D341Med (cell line): ENCODE measurements at places on chromosomes 7 and 10.

DNA sequence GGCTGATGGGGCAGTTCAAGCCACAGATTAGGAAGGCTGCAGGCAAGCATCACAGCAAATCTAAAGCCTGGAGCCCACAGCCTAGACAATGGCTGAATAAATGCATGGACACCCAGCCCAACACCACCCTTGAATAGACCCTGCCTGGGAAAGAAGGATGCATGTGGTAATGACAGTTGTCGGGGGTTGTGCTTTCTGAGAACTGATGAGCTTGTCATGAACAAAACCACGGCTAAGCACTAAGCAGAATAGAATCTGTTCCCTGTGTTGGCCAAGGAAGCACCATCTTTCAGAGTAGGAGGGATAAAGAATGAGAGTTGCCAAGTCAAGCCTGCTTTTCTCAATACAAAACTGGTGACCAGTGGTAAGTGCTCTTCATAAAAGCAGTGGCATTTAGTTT is 66.1 kb upstream of the JCAD start:
- DNase-seq = no peak

DNA sequence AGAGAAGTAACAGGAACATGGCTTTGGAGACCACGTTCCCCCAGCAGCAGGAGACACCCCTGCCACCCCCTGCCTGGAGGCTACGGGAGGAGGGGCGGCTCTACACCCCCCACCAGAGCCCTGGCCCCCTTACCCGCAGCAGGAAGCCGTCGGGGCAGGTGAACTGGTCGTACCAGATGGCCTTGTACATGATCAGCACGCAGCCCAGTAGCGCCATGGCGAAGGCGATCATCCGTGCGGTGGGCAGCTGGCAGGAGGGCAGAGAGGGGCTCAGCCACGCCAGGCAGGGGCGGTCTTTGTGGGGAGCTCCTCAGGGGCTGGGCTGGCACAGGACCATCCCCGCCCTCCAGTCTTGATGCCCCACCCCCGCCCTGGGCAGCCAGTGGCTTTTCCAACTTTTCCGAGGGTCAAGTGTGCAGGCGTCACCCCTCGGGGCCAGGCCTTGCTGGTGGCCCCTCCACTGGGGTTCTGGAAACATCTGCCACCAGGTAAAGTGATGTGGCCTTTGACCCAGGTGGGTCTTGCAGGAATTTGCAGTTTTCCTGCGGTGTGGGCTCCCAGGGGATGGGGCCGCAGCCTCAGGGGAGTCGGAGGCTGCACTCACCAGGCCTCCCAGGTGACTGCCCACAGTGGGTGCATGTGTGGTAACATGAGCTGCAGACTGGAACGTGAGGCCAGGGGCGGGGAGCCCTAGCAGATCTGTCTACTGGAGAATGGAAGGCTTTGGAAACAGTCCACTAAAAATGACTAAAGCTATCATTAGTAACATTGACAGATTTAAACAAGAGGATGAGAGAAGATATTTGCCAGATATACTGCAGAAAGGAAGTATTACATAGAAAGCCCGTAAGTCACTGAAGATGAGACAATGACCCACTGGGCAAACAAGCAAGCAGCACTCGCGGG is 9.7 kb downstream of the CALY start:
- DNase-seq = no peak

DNA sequence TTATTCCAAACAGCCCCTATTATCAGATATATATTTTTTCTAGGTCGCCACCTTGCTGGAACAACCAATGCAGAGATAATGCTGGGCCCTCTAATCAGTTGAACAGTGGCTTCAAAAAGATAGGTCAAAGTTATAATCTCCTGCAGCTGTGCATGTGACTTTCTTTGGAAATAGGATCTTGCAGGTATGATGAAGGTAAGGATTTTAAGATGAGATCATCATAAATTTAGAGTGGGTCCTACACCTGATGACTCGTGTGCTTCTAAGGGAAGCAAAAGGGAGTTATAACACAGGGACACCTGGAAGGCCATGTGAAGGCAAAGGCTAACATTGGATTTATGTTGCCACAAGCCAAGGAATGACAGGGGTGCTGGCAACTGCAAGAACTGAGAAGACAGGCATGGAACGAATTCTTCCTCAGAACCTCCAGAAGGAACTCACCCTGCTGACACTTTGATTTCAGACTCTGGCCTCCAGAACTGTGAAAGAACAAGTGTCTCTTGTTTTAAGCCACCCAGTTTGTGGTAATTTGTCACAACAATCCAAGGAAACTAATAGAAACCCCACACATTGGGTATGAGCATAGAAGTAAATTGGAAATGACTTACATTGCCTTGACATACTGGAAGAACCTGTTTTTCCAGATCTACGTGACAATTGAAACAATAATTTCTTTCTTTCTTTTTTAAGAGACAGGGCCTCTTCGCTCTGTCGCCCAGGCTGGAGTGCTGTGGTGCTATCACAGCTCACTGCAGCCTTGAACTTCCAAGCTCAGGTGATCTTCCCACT is 34.4 kb downstream of the CCDC71L start:
- no peak for DNase-seq

DNA sequence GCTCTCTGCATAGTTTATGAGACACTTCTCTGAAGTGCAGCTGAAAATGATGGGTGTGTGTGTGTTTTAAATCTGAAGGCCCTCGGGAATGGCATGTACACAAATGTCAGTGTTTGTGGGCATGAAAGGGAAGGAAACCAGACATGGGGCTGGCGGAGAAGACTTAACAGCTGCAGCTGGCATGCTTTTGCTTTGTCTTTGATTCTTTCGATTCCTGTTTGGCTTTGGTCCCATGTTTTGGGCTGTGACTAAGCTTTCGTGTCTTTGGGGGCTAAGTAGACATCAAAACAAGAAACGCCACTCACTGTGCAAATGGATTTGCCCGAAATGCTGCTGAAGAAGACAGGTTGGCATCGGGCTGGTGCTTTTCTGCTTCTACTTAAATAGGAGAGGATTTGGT is 179.3 kb downstream of the PFKFB3 start:
- no peak for DNase-seq

GRCh38 chr10:112209684-112210131 is 26.1 kb upstream of the GPAM start:
- DNase-seq = no peak

DNA sequence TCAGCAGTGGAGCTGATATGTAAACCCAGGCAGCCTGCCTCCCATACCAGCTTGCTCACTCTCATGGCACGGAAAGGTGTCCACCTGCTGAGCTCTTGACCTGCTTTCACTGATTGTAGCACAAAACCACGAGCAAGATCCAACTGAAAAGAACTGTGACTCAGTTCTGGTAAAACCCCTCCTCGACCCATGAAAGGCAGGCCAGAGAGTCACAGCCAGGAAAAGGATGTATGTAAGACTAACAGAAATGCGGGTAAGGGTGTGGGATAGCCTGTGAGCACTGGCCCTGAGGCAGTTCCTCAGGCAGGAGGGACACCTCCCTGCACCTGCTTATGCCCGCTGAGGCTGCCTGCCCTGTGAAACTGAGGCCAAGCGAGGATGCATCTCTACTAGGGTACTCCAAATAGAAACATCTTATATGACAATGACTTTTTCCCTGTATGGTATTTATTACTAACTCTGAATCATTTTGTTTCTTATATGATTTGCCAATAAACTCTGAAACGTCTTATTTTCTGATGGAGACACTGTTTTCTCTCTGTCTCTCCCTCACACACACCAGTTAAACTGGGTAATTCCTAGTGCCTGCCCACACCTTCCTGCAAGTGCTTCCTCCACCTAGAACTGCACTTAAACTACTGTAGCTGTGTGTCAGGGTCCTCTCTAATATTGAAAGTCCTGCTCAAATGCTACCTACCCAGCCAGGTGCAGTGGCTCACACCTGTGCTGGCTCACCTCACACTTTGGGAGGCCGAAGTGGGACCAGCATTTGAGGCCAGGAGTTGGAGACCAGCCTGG is 73.3 kb upstream of the GHITM start:
- DNase-seq = no peak

- no peak for DNase-seq
Observed at GRCh38 chr7:89857767-89858166, 296.5 kb upstream of the STEAP1 start.

- DNase-seq = no peak
Observed at GRCh38 chr7:123711832-123712293, 36.9 kb downstream of the WASL start.

GRCh38 chr7:130891254-130892094 is 157.5 kb upstream of the KLF14 start:
- no peak for DNase-seq

DNA sequence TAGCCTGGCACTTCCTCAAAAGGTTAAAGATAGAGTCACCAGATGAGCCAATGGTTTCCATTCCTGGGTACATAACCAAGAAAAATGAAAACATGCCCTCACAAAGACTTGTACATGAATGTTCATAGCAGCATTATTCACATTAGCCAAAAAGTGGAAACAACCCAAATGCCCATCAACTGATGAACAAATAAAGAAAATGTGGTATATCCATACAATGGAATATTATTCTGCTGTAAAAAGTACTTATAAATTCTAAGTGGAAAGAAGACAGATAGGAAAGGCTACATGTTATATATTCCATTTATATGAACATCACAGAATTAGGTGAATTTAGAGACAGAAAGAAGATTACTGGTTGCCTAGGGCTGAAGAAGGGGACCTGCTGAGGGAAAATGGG is 10.7 kb upstream of the SLC16A9 start:
- no peak for DNase-seq

- DNase-seq = no peak
Observed at GRCh38 chr7:2405601-2406345, 2.4 kb downstream of the CHST12 start.

DNA sequence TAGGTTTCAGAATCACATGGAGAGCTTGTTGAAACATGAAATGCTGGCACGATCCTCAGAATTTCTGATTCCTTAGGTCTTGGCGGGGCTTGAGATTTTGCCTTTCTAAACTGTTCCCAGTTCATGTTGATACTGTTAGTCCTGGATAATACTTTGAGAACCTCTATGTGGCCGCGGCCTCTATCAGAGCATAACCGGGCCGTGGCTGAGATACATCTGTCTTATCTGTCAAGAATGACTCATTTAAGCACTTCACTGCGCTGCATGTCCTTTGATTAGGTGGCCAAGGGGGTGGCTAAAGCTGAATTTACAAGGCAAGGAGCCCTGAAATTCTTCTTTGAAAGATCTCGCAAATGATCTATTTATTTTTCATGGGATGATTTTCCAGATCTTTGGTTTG is 66.9 kb downstream of the GALNT17 start:
- DNase-seq = no peak
